H7 (cell line): ENCODE measurements at places on chromosomes 3 and 15.

- DNase-seq, result no peak
Observed at GRCh38 chr15:89068325-89068784, 19.9 kb upstream of the ABHD2 start.

- DNase-seq, result peak; percentile 76
Observed at GRCh38 chr15:72306211-72306785, 13.7 kb downstream of the CELF6 start.

DNA sequence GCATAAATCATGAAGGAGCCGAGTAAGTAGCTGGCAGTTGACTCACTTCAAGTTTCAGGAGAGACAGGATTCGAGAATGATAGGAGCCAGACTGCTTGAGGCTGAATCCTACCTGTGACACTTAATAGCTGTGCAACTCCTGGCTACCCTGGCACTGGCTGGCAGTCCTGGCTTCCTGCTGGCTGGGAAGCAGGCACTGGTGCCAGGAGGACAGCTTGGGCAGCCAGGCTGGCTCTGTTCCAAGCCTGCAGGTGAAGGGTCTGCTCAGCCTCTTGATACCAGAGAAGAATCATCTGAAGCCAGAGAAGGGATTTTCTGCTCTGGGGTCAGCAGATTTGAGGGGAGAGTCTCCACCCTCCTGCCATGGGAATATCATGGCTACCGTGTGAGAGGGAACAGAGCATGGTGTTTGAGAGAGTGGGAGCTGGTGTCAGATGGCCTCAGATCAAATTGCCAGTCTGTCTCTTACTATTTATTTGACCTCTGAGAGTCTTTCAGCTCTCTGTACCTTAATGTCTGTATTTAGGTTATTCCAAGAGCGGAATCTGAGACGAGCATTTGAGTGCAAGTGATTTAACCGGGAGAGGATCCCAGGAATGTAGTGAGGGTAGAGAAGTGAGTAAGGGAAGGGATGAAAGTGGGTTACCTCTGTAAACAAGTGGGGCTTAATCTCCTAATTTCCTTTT is 4.4 kb upstream of the XIRP1 start:
- DNase-seq, result peak; percentile 42

GRCh38 chr3:42276141-42277132 is 10.5 kb upstream of the CCK start:
- DNase-seq, result no peak

GRCh38 chr3:53164911-53165310 is 3.9 kb downstream of the PRKCD start:
- peak; percentile 67 for DNase-seq

- no peak for DNase-seq
Observed at GRCh38 chr3:20572473-20572872, 386.5 kb upstream of the SGO1 start.

GRCh38 chr3:11558918-11559815 is 84.5 kb downstream of the VGLL4 start:
- DNase-seq, result peak; percentile 65

GRCh38 chr15:101027273-101027901 is 108.2 kb downstream of the LRRK1 start:
- no peak for DNase-seq

- DNase-seq, result no peak
Observed at GRCh38 chr15:67992834-67993233, 61.3 kb upstream of the PIAS1 start.

DNA sequence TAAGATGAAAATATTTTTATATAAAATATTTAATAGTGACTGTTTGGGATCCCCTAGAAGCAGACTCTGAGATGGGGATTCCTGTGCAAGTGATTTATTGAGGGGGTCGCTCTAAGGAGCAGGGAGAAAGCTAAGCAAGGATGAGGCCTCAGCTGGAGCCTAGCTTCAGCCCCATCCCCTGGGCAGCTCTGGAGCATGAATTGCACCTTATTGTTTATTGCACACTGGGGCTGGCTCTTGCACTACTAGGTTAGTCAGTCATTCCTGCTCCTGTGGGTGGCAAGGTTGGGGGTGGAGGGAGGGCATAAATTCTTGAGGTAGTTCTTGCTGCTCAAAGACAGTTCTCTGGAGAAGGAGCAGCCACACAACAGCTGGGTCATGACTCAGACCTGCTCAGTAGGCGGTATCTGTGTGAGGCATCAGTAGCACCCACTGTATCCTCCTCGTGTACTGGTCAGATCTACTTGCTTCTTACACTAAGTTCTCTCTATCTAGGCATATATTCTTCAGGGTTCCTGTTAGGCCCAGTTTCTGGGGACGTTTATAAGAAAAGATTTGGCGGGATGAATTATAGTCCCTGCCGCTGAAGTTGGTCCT is 27.2 kb upstream of the TNFSF10 start:
- DNase-seq, result no peak

- DNase-seq, result no peak
Observed at GRCh38 chr3:146314871-146315270, 64.0 kb upstream of the PLSCR4 start.

GRCh38 chr3:127015282-127016042 is 32.5 kb downstream of the PLXNA1 start:
- peak; percentile 64 for DNase-seq

DNA sequence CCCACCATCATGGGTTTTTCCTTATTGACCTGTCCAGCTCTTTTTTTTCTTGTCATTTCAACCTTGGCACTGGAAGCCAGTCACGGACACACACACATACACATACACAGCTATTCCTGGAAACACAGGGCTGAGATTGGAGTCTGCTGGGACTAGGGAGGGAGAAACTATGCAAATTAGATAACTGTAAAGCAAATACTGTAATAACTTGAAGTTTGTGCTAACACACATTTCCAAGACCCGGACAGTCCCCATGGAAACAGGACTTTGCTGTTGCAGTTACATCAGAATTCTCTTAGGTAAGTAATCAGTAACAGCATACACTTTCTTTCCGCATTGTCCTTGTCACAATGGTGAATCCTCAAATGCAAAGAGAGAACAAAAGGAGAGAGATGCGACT is 304.4 kb downstream of the KBTBD8 start:
- DNase-seq, result no peak

- no peak for DNase-seq
Observed at GRCh38 chr3:73723596-73723995, 98.9 kb upstream of the PDZRN3 start.

- DNase-seq, result no peak
Observed at GRCh38 chr3:2771193-2771592, 339.0 kb downstream of the IL5RA start.

GRCh38 chr3:152976239-152976638 is 141.3 kb downstream of the P2RY1 start:
- DNase-seq, result no peak

GRCh38 chr15:43042885-43043284 is 63.0 kb downstream of the UBR1 start:
- DNase-seq, result no peak

- DNase-seq, result no peak
Observed at GRCh38 chr15:22989576-22990477, 9.7 kb upstream of the CYFIP1 start.

DNA sequence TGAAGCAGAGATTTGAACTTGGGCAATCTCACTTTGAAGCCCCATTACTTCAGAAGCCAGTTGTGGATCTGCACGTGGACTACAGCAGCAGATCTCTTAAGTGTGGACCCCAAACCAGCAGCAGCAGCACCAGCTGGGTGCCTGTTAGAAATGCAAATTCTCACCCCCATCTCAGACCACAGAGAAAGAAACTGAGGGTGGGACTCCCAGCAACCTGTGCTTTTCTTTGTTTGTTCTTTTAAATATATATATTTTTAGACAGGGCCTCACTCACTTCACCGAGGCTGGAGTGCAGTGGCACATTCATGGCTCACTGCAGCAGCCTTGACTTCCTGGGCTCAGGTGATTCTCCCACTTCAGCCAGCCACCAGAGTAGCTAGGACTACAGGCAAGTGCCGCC is 53.2 kb downstream of the SLTM start:
- no peak for DNase-seq

DNA sequence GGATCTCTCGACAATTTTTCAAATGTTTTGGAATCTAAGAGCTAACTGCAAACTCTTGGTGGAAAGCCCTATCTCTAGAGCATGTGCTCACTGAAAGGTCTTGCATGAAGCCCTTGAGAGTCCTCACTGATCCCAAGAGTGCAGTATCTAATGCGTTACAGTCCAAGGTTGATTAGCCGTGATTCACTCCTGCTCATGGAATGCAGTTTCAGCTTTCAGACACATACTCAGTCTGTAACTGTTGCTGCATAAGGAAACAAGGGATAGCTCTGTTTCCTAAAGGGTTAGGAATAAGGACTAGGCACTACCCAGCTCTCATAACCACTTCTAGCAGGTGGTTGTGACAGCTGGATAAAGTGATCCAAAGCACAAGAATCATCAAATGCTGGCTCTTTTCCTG is 687.4 kb upstream of the CFAP20DC start:
- no peak for DNase-seq

GRCh38 chr3:87145553-87145952 is 81.6 kb upstream of the CHMP2B start:
- DNase-seq, result peak; percentile 33

DNA sequence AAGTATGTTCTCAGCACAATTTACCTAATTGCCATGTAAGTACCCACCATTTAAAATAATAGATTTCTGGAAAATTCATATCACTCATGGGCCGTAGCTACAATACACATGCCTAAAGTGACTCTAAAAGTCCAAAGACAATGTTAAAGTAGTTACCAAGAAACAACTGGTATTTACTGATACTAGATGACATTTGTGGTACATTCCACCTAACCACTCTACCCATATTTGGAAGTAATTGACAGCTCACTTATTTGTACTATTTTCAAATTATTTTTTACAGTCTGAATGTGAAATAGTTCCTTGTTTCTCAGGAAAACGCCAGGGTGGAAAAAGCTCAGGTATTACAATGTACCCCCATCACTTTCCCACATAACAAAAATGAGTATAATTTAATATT is 573.0 kb downstream of the MECOM start:
- no peak for DNase-seq

DNA sequence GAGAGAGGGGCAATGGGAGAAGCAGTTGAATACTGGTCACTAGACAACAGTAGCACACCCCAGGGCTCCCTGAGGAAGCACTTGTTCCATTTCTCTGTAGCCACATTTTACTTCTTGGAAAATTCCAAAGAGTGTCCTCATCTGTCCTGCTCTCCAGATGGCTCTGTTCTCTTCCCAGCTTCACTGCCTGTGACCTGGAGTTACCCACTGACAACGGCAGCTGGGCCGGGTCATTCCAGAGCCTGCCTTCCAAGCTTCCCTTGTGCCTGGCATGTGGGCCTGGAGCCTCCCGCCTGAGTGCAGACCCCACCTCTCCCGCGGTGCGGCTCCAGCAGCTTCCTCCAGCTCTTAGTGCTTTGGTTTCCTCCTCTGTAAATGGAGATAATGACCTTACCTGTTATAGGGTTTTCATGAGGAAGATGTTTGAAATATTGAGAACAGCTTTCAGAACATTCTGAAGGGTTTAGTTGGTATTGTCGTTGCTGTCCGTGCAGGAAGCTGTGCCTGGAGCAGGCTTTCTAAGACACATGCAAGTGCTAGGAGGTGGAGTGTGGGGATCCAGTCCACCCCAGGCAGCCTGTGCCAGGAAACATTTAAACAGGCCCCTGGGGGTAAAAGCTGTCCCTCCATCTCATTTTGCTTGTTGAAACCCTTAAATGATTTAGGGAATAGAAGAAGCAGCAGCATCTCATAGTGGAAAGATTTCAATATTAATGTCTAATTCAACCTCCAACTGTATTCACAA is 24.8 kb downstream of the EFCC1 start:
- DNase-seq, result no peak

DNA sequence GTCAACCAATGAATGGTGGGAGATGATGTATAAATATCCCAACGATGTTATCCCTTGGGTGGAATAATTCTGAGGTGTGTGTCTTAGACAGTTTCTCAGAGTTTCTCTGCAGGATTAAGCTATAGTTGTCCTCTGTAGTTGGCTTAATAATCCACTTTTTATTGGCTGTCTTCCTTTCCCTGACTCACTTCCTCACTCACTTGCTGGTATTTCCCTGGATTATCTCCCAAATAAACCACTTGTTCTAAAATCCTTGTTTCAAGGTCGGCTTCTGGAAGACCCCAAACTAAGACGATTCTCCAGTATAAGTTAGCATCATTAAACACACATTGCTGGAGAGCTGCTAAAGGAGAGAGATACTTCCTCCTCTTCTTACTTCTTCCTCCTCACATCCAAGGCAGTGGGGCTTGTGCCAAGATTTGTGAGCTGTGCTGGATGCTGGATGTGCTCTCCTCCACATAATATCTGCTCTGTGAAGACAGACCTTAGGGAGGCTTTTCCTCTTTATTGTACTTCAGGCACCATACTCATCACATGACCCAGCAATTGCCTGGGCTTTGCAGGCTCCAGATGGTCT is 22.5 kb upstream of the ROPN1 start:
- no peak for DNase-seq

GRCh38 chr15:74382004-74382816 is 14.8 kb upstream of the CYP11A1 start:
- DNase-seq, result peak; percentile 99

DNA sequence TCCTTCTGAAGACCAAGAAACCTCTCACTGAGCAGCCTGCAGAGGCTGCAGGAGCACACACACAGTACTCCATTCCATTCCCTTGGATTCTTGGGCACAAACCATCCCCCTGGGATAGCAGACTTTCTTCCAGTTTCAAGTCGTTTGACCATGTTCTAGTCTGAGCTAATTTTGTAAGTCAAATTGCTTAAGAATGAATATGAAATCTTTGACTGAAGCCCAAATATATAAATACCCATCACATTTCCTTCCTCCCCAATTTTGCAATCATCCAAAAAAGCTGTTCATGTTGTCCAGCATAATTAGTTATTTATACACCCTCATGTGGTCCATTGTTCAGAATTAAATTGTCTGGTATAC is 231.2 kb upstream of the TPRG1 start:
- no peak for DNase-seq

DNA sequence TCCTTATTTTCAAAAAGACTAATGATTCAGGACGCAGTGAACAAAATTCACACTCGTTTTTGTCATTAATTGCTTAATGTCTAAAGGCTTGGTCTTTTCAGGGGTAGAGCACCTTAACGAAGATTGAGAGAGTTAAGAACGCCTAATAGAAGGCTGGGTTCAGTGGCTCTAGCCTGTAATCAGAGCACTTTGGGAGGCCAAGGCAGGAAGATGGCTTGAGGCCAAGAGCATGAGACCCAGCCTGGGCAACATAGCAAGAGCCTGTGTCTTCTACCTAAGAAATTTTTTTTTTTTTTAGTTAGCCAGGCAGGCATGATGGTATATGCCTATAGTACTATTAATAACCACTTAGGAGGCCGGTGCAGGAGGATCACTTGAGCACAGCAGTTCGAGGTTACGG is 7.5 kb downstream of the PIK3CB start:
- no peak for DNase-seq

DNA sequence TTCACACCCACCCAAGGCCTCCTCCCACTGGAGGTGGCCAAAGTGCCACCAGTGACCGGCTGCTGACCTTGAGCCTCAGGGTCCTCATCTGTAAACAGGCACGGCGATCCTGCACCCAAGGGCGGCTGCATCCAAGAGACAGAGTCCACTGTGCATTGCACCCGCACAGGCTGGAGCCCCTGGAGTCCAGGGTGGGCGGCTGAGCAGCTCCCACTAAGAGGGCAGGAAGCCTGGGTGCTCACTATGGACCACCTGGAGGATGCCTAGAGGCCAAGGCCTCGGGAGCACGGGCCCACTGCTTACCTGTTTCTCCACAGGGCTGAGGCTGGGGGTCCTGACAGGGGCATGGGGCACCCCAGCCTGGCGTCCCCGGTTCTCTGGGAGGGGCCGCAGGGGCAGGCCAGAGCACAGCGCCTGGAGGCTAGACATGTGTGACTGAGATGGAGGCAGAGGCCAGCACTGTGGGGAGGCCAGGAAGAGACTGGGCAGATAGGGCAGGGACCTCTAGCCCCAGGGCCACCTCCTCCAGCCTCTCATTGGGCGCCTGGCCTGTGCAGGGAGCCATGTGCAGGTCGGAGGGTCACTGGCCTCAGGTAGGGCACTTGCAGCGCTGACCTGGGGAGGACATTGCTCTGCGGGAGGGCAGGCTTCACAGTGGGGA is at the start of gene UROC1:
UROC1 (minus strand) TSS at position 483 of the 661 bp plus-strand sequence; CDS start at position 429, 54 bp downstream.
- peak; percentile 49 for DNase-seq
